ENCODE measurements at places on chromosomes 4 and X. TPM values are rescaled to one million over a fixed set of nuclear protein-coding genes. Genes with fewer than 3 reads are reported as not detected.

FRYL gene
- 36.8 TPM for total RNA-seq

ELK1 gene
- total RNA-seq = 41.4 TPM

BRCC3 gene
- total RNA-seq = 23.7 TPM

DNAJB14 gene
- total RNA-seq = 40.2 TPM

RNF175 gene
- total RNA-seq = 7.3 TPM

PF4V1 gene
- not detected for total RNA-seq

TSPAN7 gene
- total RNA-seq = 32.1 TPM

ZNF674 gene
- 7.4 TPM for total RNA-seq

RBMXL3 gene
- not detected for total RNA-seq

MAGEB5 gene
- total RNA-seq = not detected

HSFX1 gene
- 0.63 TPM for total RNA-seq

- no peaks in the 10 kb centered on the region for H3K36me3 ChIP-seq
- DNase-seq = no peak
- no peaks in the 10 kb centered on the region for H3K27me3 ChIP-seq
- H3K4me3 ChIP-seq = no peak overlapping the region
These were observed 46.9 kb downstream of the SEPTIN11 start for GRCh38 chr4:76996445-76996844.

- peak overlapping the region; percentile 32 for H3K4me3 ChIP-seq
- H3K4me1 ChIP-seq = no peaks in the 10 kb centered on the region
- H3K27me3 ChIP-seq = peaks cover 65% of the 10 kb centered on the region
- no peaks in the 10 kb centered on the region for H3K36me3 ChIP-seq
These were observed 3.0 kb upstream of the CITED1 start for GRCh38 chrX:72308566-72309296.

GRCh38 chrX:13691841-13692371 is 3.0 kb downstream of the RAB9A start:
- no peak overlapping the region for H3K27ac ChIP-seq
- no peak for DNase-seq

GRCh38 chr4:138185859-138186645 is 56.1 kb downstream of the SLC7A11 start:
- no peaks in the 10 kb centered on the region for H3K27me3 ChIP-seq
- H3K4me3 ChIP-seq = no peak overlapping the region

DNA sequence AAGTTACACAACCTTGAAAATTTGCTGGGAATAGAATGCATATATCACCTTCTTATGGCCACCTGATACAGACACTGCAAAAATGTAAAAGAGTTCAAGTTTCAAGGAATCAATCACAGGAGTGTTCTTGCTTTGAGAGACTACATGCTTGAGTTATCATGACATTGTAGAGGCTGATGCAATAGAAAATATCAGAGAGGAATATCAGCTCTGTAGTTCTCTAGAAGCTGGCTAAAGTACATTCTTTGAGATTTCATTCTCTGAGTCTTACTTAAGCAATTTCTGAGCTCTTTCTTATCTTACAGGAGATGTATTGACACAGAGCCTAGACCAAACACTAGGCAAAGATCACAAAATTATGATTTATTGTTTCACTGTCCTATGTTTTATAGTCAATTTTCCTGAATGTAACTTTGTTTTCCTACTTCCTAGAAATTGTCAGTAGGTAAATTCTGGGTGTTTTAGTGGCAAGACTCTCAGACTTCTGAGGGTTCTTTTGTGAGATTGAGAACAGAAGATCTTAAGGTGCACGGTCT is 152.1 kb upstream of the HPGD start:
- no peaks in the 10 kb centered on the region for H3K36me3 ChIP-seq
- no peak overlapping the region for H3K27ac ChIP-seq
- no peaks in the 10 kb centered on the region for H3K27me3 ChIP-seq
- DNase-seq = no peak
- H3K4me3 ChIP-seq = no peak overlapping the region
- no peaks in the 10 kb centered on the region for H3K4me1 ChIP-seq

DNA sequence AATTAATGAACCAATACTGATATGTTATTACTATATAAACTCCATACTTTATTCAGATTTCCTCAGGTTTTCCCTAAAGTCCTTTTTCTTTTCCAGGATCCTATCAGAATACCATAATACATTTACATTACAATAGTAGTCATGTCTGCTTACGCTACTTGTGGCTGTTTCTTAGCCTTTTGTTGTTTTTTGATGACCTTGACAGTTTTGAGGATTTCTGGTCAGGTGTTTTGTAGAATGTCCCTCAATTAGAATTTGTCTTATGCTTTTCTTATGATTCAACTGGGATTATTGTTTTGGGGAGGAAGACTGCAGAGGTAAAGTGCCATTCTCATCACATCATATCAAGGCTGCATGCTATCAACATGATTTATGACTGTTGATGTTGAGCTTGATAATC is 9.1 kb downstream of the SOX3 start:
- DNase-seq = no peak
- H3K36me3 ChIP-seq = no peaks in the 10 kb centered on the region
- H3K27me3 ChIP-seq = no peaks in the 10 kb centered on the region

- no peaks in the 10 kb centered on the region for H3K36me3 ChIP-seq
- no peak for DNase-seq
- no peaks in the 10 kb centered on the region for H3K4me1 ChIP-seq
- H3K27me3 ChIP-seq = no peaks in the 10 kb centered on the region
- H3K4me3 ChIP-seq = no peak overlapping the region
These were observed 522.9 kb downstream of the FAT4 start for GRCh38 chr4:125837493-125838201.

GRCh38 chrX:53075011-53075410 is 7.2 kb upstream of the TSPYL2 start:
- H3K4me1 ChIP-seq = no peaks in the 10 kb centered on the region
- H3K27ac ChIP-seq = no peak overlapping the region
- H3K4me3 ChIP-seq = no peak overlapping the region
- DNase-seq = no peak
- no peaks in the 10 kb centered on the region for H3K36me3 ChIP-seq

GRCh38 chr4:145189981-145190380 is 9.6 kb upstream of the OTUD4 start:
- no peaks in the 10 kb centered on the region for H3K36me3 ChIP-seq
- no peak for DNase-seq

GRCh38 chr4:106707776-106708463 is 328.2 kb downstream of the DKK2 start:
- no peak overlapping the region for H3K4me3 ChIP-seq
- H3K27me3 ChIP-seq = no peaks in the 10 kb centered on the region
- H3K4me1 ChIP-seq = no peaks in the 10 kb centered on the region
- H3K36me3 ChIP-seq = no peaks in the 10 kb centered on the region
- no peak overlapping the region for H3K27ac ChIP-seq
- no peak for DNase-seq

DNA sequence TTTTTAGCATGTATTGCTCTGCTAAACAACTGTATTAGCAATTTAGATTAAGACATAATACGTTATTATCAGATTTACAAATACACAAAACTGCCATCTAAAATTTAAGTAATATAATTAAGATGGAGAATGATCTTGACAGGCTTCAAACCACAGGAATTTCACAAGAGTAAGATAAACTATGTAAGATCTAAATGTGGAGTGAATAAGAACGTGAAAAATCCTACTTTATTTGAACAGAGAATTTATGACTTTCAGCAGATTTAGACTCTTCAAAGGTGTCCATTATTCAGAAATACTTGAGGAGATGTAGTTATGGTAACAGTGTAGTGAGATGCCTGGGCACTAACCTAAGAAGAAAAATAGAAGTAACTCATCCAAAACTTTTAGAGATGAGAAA is 73.2 kb downstream of the SLC4A4 start:
- no peak for DNase-seq
- no peaks in the 10 kb centered on the region for H3K27me3 ChIP-seq
- no peak overlapping the region for H3K27ac ChIP-seq

- no peak overlapping the region for H3K27ac ChIP-seq
- no peaks in the 10 kb centered on the region for H3K27me3 ChIP-seq
- DNase-seq = no peak
- no peak overlapping the region for H3K4me3 ChIP-seq
- H3K36me3 ChIP-seq = no peaks in the 10 kb centered on the region
These were observed 12.7 kb downstream of the IL1RAPL1 start for GRCh38 chrX:28599957-28600356.

DNA sequence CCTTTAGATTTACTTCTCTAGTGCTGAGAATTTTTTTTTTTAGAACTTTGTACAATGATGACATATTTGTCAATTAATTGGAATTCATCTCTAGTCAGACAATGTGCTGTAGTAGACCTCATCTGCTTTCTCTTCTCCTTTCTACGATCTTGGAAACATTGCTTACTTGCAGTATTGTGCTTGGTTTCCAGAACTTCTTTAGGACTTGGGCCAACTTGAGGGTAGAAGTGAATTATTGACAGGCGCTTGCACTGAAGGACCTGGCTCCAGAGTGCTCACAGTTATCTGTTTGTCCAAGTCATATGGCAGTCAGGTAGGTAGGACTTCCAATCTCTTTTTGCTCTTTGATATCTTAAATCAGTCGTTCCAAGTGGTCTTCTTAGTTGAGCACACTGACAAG is 39.6 kb downstream of the FNIP2 start:
- no peak overlapping the region for H3K4me3 ChIP-seq
- H3K36me3 ChIP-seq = no peaks in the 10 kb centered on the region
- H3K27ac ChIP-seq = no peak overlapping the region
- no peak for DNase-seq
- no peaks in the 10 kb centered on the region for H3K27me3 ChIP-seq

Data from H1 (cell line).